ENCODE measurements at places on chromosomes 13 and 19. TPM values are rescaled to one million over a fixed set of nuclear protein-coding genes. Genes with fewer than 3 reads are reported as not detected.

LYPD3 gene
- 5.0 TPM for total RNA-seq

MCEMP1 gene
- not detected for total RNA-seq

C5AR1 gene
- total RNA-seq = 205 TPM

- no peaks in the 10 kb centered on the region for H3K4me1 ChIP-seq
- no peaks in the 10 kb centered on the region for H3K27me3 ChIP-seq
- H3K4me3 ChIP-seq = no peak overlapping the region
- H3K36me3 ChIP-seq = no peaks in the 10 kb centered on the region
- no peak for DNase-seq
Observed at GRCh38 chr13:43579321-43579720, 207.5 kb downstream of the ENOX1 start.

GRCh38 chr13:51167393-51168191 is 54.6 kb upstream of the FAM124A start:
- H3K4me1 ChIP-seq = no peaks in the 10 kb centered on the region
- DNase-seq = no peak
- H3K4me3 ChIP-seq = no peak overlapping the region
- H3K27ac ChIP-seq = no peak overlapping the region

- H3K27ac ChIP-seq = no peak overlapping the region
- H3K27me3 ChIP-seq = no peaks in the 10 kb centered on the region
- H3K4me3 ChIP-seq = no peak overlapping the region
- H3K4me1 ChIP-seq = no peaks in the 10 kb centered on the region
- H3K36me3 ChIP-seq = no peaks in the 10 kb centered on the region
Observed at GRCh38 chr13:30241532-30241931, 65.8 kb downstream of the KATNAL1 start.

GRCh38 chr13:27533155-27533643 is 82.8 kb upstream of the MTIF3 start:
- no peaks in the 10 kb centered on the region for H3K36me3 ChIP-seq
- peak; percentile 44 for DNase-seq
- H3K4me1 ChIP-seq = peaks cover 9% of the 10 kb centered on the region
- H3K4me3 ChIP-seq = no peak overlapping the region

DNA sequence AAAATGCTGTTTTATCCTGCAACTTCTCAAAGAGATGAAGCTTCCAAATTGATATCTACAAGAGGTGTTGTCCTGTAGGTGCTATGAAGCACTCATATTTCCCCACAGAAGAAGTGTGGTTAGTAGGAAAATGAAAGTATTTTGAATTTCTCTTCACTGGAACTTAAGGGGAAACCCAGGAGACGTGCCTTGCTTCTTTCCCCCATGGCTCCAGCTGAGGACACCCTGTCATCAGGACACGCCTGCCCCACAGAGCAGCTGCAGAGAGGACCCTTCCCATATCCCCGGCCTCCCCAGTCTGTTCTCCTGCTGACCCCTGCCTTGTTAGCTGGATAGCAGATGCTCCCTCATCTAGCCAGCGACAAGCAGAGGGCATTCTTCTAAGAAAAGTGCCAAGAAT is 371.3 kb downstream of the COG6 start:
- H3K27ac ChIP-seq = no peak overlapping the region
- H3K27me3 ChIP-seq = no peaks in the 10 kb centered on the region
- H3K36me3 ChIP-seq = no peaks in the 10 kb centered on the region
- peak; percentile 7 for DNase-seq
